SJCRH30 (cell line): ENCODE measurements at places on chromosomes 7 and 10.
A peak's percentile ranks its signal among the peaks of the same experiment; 100 is the strongest.

- no peak for DNase-seq
Observed at GRCh38 chr10:128568041-128568440, 441.8 kb upstream of the MKI67 start.

GRCh38 chr7:125568799-125569198, 639.2 kb upstream of the POT1 start:
- DNase-seq: no peak

DNA sequence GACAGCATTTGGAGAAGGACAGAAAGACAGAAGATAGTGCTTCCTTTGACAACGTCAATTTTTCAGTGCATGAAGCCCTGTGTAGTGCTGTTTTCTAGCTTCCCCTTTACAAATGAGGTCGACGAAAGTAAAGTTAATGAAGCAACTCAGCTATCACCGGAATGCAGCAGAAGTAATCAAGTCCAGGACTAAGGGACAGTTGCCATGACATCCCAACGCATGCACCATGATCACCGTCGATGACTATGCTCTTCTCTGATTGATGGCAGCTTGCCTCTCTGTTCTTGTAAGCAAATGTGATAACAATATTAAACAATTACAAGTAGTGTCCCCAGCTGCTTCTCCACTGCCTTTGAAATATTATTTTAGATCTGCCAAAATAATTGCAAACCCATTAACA, 205.8 kb downstream of the FRMD4A start:
- DNase-seq: no peak

GRCh38 chr10:99708428-99709012, 23.4 kb downstream of the COX15 start:
- DNase-seq: no peak

DNA sequence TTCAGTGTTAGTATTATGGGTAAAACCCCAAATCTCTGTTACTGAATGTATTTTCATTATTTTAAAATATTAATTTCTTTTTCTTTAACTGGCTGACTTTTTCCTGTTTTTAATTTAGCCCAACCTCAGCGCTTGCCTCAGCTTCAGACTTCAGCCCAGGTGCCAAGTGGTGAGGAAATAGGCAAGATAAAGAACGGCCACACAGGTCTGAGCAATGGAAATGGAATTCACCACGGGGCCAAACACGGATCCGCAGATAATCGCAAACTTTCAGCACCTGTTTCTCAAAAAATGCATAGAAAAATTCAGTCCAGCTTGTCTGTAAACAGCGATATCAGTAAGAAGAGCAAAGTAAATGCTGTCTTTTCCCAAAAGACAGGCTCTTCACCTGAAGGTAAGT, 57.5 kb downstream of the MDFIC start:
- peak; percentile 88 for DNase-seq

GRCh38 chr10:70985824-70986622, 97.7 kb upstream of the PCBD1 start:
- peak; percentile 16 for DNase-seq

DNA sequence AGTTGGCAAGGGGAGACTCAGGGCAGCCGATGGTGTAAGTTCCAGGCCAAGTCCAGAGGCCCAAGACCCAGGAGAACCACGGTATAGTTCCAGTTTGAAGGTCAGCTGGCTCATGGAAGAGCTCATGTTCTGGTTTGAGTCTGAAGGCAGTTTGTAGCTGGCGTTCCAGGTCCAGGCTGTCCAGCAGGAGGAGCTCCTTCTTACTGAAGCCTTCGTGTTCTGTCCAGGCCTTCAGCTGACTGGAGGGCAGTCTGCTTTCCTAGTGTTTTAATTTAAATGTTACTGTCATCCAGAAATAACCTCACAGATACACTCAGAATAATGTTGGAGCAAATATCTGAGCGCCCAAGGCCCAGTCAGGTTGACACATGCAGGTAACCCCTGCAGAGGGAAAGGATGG, 4.2 kb downstream of the SUN1 start:
- no peak for DNase-seq

DNA sequence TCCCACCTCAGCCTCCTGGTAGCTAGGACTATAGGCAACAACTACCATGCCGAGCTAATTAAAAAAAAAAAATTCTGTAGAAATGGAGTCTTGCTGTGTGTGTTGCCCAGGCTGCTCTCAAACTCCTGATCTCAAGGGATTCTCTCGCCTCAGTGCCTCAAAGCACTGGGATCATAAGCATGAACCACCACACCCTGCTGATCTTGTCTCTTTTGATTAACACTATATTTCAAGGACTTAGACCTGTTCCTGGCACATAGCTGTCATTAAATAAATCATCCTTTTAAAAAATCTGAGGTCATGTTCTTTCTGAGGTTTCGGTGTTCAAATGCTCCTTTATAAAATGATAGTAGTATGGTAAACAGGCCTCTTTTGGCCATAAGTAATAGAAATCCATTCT, 4.8 kb downstream of the PALS2 start:
- no peak for DNase-seq

DNA sequence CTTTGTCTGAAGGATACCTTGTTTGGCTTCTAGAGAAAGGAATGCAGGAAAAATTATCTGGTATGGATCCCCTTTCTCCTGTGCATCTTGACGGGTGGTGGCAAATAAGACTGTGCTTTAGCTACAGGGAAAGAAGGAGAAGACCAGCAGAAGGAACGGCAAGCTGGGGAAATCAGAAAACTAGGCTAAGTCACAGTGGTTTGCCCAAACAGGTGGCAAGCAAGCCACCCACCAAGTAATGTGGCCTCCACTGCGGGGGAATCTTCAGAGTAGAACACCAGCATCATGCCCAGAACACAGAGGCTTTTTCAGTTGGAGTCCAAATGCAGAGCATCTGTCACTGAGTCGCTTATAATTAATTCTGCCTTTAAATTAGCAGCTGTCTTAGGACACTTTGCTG, 282.8 kb downstream of the PHF14 start:
- peak; percentile 79 for DNase-seq

DNA sequence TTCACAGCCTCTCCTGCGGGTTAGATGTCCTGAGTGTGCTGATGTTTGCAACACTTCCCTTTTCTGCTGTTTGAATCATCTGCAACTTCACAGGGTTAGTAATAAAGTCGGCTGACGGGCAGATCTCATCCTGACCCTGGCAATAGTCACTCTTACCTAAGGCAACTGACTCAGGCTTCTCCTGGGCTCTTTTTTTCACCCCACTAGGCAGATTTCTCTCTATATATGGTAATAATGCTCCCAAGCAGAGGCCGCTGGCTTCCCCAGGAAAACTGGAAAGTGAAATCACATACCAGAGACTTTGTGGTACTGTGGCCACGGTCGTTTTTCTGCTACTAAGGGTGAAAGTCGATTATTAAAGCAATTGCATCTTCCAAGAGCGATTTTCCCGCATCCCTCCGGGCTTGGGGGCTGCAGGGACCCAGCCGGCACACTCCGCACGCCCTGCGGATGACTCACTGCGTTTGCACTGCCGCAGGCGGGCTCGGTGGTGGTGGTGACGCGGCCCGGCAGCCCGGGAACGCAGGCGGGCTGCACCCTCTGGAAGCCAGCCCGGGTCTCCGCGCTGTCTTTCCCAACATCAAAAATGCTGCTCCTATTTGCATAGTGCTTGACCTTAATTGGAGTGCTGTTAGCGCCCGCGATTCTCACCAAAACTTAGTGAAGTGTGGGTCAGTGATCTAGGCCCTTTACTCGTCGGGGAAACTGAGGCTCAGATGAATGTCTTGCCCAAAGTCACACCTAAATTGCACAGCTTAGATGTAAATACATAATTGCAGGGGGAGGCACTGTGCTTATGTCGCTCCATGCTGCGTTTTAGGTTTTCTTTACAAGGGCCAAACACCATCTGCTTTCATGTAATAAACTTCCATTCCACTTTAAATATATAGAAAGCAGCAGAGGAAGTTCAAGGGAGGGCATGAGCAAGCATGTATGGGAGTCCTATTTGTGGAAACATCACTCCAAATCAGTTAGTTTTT, 47.6 kb upstream of the ITGB1 start:
- DNase-seq: peak; percentile 76

DNA sequence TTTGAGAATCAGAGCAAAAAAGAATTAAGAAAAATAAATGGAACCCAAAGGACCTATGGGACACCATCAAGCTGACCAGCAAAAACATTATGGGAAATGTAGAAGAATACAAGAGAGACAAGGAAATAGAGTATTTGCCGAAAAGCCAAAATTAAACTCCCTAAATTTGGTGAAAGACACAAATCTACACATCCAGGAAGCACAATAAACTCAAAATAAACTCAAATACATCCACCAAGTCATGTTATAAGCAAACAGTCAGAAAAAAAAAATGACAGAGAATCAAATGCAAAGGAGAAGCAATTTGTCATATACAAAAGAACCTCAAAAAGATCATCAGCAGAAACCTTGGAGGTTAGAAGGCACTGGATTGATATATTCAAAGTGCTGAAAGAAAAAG, 105.4 kb downstream of the ZNF33B start:
- no peak for DNase-seq

DNA sequence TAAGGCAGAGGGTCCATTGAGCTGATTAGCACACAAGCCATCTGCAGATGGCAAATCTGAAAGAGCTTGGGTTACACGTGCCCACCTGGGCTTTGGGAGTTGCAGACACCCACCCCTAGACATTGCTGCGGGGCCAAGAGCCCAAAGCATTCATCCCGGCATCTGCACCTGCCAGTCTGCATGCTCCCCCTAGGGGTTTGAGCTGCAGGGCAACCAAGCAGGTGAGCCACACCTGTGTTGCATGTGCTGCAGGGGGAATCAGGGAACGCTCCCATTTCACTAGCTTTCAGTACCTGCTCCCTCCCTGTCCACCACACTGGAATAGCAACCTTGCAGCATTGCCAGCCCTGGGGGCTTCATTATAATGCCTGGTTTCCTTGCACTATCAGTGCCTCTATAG, 21.1 kb downstream of the C7orf33 start:
- no peak for DNase-seq

DNA sequence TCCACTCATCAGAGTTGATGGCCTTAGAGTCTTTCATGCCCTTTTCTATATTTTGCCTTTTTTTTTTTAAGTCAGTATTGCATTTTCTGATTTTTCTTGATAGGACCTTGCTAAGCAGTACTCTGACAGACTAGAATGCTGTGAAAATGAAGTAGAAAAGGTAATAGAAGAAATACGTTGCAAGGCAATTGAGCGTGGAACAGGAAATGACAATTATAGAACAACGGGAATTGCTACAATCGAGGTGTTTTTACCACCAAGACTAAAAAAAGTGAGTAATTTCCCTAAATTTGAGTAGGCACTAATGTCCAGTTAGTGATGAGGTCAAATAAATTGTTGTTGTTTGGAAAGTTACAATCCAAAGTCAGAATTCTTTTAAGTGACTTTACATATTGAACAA, 7.4 kb downstream of the NUB1 start:
- no peak for DNase-seq

GRCh38 chr10:45308707-45309106, 6.7 kb downstream of the OR13A1 start:
- DNase-seq: no peak

- DNase-seq: peak; percentile 74
Observed at GRCh38 chr7:116271963-116272886, 61.9 kb downstream of the TES start.

DNA sequence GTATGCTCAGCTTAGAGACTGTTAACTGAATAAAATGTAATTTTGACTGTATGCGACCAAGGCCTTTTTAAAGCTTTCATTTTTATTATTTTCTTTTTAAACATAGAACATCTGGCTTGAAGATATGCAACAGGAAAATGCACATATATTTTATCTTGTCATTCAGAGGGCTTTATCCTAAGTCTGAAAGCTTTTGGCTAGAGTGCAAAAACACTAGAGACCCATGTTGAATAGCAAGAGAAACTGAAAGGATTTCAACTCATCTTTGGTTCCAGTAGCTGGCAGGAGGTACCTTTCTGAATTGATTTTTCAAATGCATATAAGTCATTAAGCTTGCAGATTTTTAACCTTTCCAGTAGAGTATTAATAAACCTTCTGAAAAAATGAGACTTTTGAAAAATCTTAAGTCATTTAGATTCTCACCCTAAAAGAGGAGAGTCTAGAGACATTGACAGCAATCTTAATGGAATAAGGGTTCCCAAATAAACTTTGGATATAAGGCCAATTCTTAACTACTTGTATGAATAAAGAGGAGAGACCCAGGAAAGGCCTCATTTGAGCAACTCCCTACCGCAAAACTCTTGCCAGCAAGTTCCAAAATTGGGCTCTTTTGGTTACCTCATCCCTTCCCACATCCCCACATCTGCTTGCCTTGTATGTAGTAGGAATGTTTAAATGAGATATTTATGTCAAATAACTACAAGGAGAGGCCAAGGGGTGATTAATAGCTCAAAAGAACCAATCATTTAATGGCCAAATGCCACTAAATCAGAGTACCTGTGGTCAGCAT, 454.4 kb downstream of the HTR7 start:
- no peak for DNase-seq

DNA sequence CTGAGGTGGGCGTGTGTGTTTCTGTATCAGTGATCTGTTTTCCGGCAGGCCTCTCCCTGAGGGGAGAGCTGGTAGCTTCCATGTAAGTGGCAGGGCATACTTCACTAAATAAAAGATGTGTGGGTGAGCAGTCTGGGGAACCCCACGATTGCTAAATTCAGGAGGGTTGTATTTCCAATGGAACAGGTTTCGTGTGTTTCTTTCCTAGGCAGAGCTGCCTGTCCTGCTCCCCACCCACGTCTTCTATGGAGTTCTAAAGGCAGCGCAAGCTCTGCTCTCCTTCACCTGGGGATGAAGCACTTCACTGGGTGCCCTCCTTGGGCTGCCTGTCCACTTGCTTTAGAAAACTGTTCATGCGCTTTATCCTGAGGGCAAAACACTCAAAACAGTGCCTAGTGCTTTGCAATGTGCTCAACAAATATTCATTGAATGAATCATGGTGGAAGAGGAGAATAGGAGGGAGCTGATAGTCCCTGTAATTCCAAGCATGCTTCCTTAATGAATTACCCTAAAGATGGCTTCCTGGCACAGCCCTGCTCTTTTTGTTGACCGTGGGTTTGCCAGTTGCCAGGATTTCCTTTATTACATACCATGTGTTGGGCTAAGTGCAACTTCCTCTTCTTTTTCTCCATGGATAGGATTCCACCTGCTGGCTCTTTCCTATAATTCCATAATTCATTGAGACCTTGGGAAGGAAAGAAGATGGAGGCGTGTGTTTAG, 50.6 kb upstream of the SRPK2 start:
- peak; percentile 34 for DNase-seq
